ENCODE measurements at places on chromosomes 12 and 14.

GRCh38 chr14:95697764-95698163 lies 11.5 kb downstream of the TCL1B start:
- no peak for DNase-seq

DNA sequence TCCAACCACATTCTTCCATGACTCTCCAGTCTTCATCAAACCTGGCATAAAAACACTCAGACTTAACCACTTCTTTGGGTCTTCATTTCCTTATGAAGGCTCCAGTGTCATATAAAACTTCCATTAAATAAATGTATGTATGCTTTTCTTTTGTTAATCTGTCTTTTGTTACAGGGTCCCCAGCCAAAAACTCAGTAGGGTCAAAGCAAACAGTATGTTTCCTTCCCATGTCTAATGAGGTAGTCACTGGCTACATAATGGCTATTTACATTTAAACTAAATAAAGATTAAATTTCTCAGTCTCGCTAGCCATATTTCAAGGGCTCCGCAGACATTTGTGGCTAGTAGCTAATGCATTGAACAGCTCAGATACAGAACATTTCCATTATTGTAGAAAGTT lies 40.1 kb upstream of the STAB2 start:
- no peak for DNase-seq

GRCh38 chr12:131192951-131193350 lies 239.2 kb downstream of the ADGRD1 start:
- DNase-seq: no peak

DNA sequence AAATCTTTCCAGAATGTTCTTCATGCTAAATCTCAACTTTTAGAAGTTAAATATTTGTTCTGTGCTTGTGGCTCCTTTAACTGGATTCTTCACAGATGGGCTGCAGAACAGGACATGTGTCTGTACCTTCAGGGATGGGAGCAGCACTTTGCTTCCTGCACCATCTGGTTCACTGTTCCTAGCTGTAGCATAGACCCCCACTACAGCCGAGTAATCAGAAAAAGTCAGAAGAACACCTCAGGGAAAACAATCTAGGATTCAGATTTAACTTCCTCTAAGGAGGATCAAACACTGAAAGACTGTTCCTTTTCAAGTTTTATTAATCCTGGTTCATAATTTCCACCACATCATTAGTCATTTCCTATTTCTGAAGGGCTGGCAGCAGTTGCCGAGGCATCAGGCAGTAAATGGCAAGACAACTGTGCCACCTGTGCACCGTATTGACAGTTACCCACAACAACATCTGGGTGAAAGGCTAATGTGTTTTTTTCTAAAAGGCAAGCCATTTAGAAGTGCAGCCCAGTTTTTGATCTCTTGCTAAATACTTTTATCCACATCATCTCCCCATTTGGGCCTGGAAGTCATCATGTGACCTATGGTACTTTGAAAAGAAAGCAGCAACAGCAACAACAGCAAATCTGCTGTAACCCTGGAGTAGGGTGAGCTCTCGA lies 212.8 kb upstream of the BMP4 start:
- no peak for DNase-seq

GRCh38 chr14:50001999-50002925 lies 109.4 kb downstream of the ARF6 start:
- DNase-seq: peak; percentile 45

- DNase-seq: no peak
These were observed at the start of gene GPRC5A for GRCh38 chr12:12891080-12891880. TSS of gene GPRC5A (plus strand) at chr12:12891562. CDS start at chr12:12908250, 16,688 bp downstream.

- no peak for DNase-seq
These were observed 62.2 kb downstream of the NRXN3 start for GRCh38 chr14:78232231-78233000.

DNA sequence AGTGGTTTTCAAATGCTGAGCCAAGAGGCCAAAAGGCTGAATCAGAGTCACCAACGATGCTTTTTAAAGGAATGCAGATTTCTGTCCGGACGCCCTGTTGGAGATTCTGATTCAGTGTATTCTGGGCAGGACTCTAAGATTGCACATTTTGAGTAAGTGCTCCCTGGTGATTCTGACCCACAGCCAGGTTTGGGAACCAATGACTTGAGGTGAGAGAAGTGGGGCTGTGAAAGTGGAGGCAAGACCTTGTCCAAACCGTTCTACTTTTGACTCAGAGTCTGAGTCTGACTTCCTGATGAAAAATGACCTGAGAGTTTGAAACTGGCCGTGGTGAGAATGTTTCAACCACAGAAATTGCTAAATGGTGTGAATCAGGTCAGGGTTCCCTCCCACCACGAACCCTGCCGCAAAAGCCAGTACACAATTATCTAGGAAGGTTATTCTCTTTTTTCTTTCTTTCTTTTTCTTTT lies 90.2 kb downstream of the NTN4 start:
- no peak for DNase-seq

- no peak for DNase-seq
These were observed 10.7 kb downstream of the CCND2 start for GRCh38 chr12:4284306-4284705.

DNA sequence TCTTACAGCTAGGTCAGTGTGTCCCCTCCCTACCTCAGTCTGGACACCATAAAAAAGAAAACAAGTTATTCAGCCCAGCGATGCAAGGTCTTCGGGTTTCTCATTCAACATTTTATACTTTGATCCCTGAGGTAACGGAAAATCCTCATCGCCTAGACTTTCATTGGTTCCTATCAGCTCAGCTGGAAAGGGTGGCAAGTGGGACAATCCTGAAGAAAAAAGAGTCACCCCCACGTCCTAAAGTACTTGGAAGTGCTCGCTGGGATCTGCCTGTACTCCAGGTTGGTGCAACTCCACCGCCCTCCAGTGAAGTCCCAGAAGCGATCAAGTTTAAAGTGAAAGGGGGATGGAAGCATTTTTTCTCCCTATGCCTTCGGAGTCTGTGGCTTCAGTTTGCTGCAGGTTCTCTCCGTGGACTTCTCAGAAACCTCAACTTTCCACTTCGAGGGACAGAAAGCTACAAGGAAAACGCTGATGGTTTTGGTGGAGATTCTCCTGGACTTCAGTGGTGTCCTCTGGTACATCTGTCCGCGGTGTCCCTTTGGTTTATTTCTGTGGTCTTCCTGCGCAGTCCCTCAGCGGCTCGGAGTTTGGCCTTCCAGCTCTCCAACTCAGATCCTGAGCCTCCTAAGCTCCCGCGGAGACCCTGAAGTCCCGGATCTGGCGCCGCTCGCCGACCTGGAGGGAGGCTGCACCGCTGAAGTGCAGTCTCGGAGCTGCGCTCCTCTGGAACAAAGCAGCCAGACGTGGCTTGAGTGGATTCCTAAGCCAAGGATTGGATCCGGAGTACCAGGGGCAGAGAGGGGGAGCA lies 1.8 kb upstream of the LRFN5 start:
- DNase-seq: no peak

- no peak for DNase-seq
These were observed 77.7 kb upstream of the SLC38A2 start for GRCh38 chr12:46450279-46450748.

GRCh38 chr12:6423267-6424007 lies 21.3 kb upstream of the CD27 start:
- DNase-seq: peak; percentile 64
